ENCODE measurements at places on chromosomes 7 and 10. TPM values are rescaled to one million over a fixed set of nuclear protein-coding genes. Genes with fewer than 3 reads are reported as not detected.

The C10orf67 gene
- not detected for polyA plus RNA-seq

GRCh38 chr10:77371848-77372799 is 265.5 kb downstream of the KCNMA1 start:
- no peak for DNase-seq

The WASL gene
- polyA plus RNA-seq: 80.5 TPM

The GCK gene
- not detected for polyA plus RNA-seq

The NKX1-2 gene
- polyA plus RNA-seq: not detected

DNA sequence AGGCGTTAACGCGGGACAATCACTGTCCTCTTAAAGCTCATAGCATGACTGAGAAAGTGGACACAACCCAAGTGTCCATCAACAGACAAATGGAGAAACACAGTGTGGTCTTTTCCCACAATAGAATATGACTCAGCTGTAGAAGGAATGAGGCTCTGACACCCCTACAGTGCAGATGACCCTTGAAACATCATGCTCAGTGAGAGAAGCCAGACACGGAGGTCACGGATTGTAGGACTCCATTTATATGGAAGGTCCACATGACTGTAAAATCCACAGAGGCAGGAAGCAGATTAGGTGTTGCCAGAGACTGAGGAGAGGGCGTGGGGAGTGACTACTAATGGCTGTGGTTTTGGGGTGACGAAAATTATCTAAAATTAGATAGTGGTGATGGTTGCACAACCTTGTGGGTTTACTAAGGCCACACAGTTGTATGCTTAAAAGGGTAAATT is 6.1 kb upstream of the NCAPG2 start:
- no peak for DNase-seq

DNA sequence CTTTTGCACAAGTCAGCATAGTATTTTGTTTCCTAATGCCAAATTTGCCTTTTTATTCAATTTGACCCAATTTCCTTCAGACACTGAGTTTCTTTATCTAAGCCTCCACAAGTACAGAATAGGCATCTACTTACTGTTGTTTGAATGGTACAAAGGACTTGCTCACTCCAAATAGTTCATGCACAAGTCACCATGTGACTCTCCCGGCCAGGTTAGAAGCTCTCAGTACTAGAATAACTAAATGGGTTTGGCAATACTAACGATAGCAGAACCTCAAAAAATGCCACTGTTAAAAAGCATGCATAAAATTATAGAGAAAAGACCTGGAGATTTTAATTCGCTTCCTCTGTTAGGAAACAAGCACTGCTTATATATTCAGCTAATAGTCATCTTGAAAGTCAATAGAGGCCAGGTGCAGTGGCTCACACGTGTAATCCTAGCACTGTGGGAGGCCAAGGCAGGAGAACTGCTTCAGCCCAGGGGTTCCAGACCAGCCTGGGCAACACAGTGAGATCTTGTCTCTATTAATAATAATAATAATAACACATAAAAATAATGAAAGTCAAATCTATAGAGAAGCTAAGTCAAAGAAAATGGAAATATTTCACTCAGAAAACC is 335.8 kb upstream of the MBL2 start:
- no peak for DNase-seq

DNA sequence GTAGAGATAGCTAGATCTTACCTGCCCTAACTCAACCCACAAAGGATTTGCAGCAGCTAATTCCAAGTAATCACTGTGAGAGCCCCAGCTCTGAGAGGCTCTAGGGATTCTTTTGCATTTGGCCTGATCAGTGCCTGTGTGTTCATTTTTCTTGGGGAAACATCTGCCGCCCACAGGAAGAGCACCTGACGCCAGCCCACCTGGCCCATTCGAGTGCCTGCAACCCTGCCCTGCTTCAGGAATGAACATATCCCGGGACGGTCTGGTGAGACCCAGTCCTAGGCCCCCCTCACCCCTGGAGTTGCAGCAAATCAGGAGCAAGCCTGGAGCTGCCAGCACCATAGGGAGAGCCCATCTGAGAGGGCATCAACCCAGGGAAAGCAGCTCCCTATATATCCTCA is 38.8 kb downstream of the GSDME start:
- no peak for DNase-seq

DNA sequence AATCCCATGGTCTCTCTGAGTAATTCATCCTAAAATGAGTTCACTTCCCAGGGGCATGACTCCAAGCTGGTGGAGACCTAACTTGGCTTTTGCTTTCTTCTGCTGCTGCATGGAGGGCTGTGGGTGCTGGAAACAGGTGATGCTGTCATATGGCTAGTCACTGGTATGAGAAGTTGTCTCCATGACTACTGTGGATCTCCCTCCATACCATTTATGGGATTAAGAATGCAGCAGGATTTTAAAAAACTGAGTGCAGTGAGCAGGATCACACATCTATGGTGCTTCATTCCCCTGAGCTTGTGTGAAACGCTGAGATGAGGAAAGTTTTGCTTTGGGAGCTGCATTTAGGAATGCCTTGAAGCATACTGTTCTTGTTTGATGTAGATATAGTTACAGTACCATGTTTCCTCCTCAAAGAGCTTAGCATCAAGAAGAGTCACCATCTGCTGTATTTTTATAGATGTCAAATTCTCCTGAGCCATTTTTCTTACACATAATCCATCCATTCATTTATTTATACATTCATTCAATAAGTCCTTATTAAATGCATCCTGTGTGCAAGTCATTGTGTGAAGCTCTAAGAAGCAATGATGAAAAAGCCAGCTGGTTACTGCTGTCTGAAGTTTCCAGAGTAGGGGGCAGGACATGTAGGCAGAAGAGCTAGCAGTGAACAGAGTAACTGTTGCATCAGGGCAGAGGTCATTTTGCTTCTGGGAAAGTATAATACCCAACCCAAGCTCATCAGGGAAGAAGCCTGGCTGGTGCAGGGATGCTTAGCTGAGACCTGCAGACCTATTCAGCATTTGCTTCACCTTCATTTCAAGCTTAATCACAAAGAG is 534.8 kb downstream of the AUTS2 start:
- DNase-seq: no peak

The HOXA9 gene
- polyA plus RNA-seq: 21.4 TPM

The CLDN4 gene
- 690 TPM for polyA plus RNA-seq

All from sigmoid colon (tissue), 7 donors.